ENCODE measurements at places on chromosomes 12 and 14.

- no peak for DNase-seq
These were observed 679.8 kb downstream of the NRXN3 start for GRCh38 chr14:78849952-78850351.

DNA sequence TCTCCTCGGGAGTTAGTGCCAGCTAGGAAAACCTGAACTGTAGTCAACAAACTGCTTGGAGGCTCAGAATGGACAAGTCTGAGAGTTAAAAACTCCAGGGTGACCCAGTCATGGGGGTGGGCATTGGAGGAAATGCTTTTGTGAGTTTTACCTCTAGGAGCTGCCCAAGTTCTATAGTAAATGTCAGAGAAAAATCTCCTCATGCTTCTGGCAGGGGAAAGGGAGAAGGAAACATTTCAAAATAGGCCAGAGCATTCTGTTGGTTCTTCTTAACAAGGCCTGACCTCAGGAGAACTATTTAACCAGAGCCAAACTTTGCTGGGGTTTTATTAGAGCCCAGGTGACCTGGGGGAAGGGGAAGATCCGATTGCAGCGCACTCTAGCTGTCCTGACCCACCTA is 12.3 kb downstream of the NINJ2 start:
- DNase-seq = no peak

GRCh38 chr14:69532561-69533340 is 41.9 kb downstream of the CCDC177 start:
- no peak for DNase-seq

GRCh38 chr12:106947461-106947860 is 8.2 kb upstream of the TMEM263 start:
- no peak for DNase-seq

DNA sequence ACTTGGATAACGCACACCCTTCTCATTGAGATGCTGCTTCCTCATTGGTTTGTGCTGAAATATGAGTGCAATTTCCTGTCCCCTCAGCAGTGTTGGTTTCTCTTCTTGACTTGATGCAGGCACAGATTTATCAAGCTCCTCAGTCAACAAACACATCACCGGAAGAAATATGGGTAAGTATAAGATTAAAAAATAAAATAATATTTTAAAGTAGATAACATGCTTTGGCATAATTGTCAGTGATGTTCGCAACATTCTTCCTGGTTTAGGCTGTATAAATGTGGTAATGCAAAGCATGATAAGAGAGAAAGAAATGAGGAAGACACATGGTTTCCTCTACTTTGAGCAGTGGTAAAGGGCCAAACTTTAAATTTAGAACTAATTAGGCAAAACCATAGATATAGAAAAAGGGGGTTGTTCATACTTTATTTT is at the start of gene GPR65:
TSS of gene GPR65 (plus strand) at position 86 of the 432 bp plus-strand sequence. CDS start 5,713 bp downstream, outside the sequence.
- DNase-seq = no peak

Measured in stimulated activated CD8-positive, alpha-beta memory T cell treated with anti-CD3 and anti-CD28 coated beads, Interleukin-2, amount 100 ng/mL, for 48 hours (primary cell).